ENCODE measurements at places on chromosomes 11 and 22.

DNA sequence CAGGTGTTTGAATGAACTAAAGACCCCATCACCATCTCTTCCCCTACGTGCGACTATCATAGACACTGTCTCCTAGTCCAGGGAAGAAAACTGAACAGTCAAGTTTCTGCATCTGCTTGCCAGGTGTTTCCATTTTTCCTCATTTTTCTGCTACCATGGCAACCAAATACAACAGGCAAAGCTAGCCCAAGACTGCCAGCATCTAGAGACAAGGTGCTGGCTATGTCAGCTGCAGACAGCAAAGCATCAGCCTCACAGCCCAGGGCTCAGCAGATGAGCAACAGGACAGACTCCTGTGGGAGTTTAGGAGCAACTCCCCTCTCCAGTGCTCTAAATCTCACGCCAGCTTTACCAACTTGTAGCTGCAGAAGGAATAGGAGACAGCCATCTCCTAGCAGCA is 124.3 kb downstream of the C11orf58 start:
- no peak for DNase-seq

- peak; percentile 47 for DNase-seq
Observed at GRCh38 chr11:85939099-85940015, 84.2 kb downstream of the CCDC83 start.

DNA sequence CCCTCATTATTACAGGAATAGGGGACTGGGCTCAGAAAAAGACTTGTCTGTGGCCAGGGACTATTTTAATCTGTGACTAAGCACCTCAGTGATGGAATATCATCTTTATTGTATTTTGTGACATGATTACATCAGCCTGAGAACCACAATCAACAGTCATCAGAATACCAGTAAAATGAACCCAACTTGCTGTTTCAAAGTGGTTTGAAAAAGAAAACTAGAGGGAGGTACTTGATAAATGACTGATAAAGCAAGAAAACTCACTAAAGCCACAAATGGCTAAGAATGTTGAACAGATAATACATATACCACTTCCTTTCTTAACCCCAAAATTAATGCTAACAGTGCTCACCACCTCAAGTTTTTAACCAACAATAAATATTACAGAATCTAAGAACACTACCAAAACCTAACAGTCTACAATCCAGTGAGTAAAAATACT is 155.7 kb downstream of the ATG16L2 start:
- DNase-seq, result no peak

GRCh38 chr11:96107143-96107824 is 183.4 kb upstream of the MTMR2 start:
- no peak for DNase-seq

- no peak for DNase-seq
Observed at GRCh38 chr11:119747868-119748660, 19.1 kb upstream of the NECTIN1 start.

GRCh38 chr11:103683576-103683975 is 352.9 kb upstream of the DDI1 start:
- no peak for DNase-seq

DNA sequence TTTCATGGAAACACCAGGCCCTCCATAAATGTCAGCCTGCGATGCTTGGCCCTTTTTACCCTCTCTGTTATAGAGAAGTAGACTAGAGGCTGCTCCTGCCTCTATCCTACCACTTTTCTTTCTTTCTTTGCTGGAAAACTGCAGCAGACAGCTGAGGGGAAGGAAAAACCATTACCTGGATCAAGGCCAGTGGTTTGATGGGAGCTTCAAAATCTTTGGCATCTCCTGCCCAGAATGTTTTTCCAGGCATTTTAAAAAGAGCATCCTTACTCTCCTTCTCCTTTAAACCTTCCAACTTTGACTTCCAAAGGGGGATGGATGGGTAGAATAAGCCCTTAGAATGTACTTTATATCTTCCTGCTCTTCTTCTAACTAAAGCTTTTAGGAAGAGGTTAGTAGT is 44.9 kb downstream of the EXT2 start:
- no peak for DNase-seq

DNA sequence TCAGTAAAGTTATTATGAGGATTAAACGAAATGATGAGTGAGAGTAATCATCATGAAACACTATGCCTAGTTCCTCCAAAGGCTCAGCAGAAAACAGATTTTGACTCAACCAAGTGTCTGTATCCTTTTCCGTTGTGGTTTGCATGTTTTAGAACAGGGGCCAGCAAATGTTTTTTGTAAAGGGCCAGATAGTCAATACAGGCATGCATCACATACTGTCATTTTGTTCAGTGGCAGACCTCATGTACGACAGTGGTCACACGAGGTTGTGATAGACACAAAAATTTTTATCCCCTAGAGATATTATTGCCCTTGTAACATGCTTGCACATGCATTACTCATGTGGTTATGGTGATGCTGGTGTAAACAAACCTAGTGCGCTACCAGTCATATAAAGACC is 81.9 kb upstream of the SLC25A18 start:
- no peak for DNase-seq

DNA sequence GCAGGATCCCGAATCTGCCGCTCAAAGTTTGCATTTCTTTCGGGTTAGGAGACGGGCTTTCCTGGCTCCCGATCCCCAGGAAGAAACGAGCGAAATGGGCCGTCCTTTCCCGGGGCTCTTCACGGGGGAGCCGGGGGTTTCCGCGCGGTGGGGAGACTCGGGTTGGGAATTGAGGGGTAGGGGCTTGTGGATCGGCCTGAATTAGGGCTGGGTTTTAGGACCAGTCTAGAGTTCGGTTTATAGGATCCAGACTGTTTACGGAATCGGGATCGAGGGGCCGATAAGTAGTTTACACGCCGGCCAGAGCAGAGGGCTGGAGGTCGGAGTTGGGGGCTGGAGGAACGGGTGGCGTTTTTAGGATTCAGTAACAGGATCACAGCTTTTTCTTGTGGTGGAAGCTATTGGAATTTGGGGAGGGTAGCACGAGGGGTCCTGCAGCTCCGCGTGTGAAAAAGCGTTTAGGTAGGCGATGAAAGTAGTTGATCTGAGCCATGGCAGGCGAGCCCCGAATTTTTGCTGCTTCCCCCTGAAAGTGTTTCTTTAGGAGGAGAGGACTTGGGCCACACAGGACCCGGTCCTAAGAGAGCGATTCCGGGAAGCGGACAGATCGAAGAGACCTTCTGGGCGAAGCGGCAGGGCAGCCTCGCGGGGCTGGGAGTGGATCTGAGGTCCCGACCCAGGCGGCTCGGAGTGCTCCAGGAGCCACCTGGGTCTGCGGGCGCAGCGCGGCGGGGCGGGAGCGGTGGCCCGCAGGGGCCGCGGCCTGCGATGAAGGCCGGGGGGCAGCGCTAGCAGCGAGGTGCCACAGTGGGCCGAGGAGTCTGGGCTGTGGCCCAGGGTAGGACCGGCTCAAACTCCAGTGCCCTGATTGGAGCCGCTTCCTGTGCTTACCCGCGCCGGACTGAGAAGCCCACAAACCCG is 1.6 kb downstream of the PKNOX2 start:
- no peak for DNase-seq

- DNase-seq, result no peak
Observed at GRCh38 chr22:27651486-27651885, 150.1 kb downstream of the MN1 start.

DNA sequence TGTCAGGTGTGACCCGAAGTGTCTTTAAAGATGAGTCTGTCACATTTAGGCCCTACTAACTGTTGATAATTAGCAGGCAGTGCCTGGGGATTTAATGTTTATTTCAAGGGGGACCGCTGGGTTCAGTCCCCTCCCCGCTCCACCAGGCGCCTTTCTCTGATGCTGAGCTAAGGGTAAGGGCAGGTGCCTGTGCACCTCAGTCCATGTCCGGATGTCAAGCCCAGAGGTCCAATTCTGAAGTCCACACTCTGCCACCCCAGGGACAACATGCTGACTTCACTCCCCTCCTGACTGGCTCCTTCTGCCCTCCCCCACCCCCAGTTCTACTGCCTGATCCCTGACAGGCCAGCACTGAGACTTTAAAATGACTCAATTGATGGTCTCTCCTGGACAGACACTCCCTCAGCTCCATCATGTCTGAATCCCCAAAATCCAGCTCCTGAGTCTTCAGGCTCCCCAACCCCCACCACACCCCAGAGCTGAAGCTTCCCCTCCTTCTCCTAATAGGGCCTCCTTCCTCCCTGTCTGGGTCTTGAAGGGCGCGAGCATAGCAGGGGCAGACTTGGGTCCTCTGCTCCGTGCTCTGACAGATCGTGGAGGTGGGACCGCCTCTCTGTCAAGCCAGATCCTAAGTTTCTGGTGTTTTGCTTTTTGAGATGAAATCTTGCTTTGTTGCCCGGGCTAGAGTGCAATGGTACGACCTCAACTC is 49.8 kb upstream of the ANO1 start:
- no peak for DNase-seq

DNA sequence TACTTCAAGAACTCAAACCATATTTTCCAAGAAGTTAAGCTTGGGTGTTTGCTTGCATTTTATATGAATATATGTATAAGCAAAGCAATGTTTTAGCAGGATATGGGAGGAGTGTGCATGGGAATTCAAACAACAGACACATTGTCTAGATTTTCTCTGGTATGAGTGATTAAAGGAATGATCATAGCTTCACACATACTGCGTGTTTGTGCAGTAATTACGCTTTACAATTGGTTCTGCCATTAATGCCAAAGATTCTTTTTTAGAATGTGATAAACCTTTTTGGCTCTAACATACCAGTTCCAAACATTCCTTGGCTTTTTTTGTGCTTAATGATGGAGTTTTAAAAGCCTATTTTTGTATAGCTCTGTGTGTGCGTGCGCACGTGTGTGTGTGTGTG is 54.0 kb downstream of the CCDC34 start:
- no peak for DNase-seq

Data from NCI-H2029 treated with DMSO at 0.1 percent for 48 hours (cell line).